ENCODE measurements at places on chromosomes 3 and 15.

GRCh38 chr15:35170207-35170606, 85.1 kb upstream of the NANOGP8 start:
- no peak for DNase-seq

GRCh38 chr3:5017925-5018531, 38.8 kb downstream of the BHLHE40 start:
- no peak for DNase-seq

GRCh38 chr15:91168457-91168856, 68.4 kb downstream of the SV2B start:
- DNase-seq: no peak

- no peak for DNase-seq
Observed at GRCh38 chr15:86002444-86002843, 77.2 kb upstream of the AGBL1 start.

DNA sequence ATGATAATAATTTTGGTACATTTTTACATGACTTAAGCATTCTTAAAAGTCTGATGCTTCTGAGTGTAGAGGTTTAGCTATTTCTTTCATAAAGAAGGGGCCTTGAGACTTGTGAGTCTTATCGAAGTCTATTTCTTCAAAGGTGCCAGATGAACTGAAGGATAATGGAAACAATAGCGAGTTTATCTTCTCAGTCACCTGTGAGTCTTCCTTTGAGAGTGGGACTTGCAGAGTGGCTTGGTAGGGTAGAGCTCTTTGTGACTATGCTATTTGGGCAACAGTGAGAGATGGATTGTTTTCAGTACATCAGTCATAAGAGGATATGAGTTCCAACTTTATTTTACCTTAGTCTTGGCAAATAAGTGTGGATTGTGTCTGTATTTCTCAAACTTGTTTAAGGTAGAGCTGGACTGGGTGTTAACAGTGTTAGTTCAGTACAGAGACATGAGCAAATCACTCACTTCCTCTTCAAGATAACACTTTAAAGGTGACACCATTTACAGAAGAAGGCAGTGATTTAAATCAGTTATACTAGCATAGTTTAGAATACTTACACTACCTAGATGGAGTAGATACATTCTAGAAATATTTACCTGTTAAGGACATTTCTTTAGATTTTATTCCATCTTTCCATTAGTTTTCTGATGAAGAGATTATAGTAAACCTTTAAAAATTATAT, 3.2 kb downstream of the AKAP13 start:
- DNase-seq: no peak

- DNase-seq: no peak
Observed at GRCh38 chr3:44966795-44967278, 9.1 kb downstream of the ZDHHC3 start.

GRCh38 chr3:97121386-97121785, 307.0 kb downstream of the EPHA6 start:
- no peak for DNase-seq

- no peak for DNase-seq
Observed at GRCh38 chr3:86865506-86865905, 125.4 kb downstream of the VGLL3 start.
